ENCODE measurements at places on chromosomes 4 and X.

- no peak for DNase-seq
Measured at GRCh38 chrX:2145692-2146367, 354.9 kb downstream of the DHRSX start.

GRCh38 chr4:173522160-173522950 lies 7.7 kb downstream of the HAND2 start:
- DNase-seq: peak; percentile 85

DNA sequence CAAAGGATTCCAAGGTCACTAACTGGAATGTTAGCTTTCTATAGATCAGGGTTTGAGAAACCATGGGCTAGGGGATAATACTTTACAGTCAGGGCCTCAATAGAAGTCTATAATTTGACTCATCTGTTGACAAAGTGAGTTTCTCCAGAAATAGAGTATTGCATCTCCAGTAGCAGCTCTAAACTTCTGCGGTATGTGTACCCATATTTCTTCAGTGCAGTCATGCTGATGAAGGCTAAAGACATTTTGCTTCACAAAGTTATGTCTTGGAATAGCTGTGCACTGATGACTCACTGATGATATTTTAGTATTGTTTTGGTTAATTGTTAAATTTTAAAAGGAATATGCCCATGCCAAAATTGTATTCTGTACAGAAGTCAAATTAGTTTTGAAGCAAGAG lies 464.9 kb upstream of the AMOT start:
- no peak for DNase-seq

DNA sequence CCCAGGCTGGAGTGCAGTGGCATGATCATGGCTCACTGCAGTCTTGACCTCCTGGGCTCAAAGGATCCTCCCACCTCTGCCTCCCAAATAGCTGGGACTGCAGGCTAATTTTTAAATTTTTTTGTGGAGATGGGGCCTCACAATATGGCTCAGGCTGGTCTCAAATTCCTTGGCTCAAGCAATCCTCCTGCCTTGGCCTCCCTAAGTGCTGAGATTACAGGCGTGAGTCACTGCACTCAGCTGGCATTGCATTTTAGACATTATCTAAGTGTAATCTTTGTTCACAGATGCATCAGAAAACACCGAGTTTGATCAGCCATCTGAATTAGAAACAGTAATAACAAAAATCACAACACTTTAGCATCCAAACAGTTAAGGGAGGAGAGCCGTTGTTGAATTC lies 53.4 kb upstream of the CBR4 start:
- DNase-seq: no peak

DNA sequence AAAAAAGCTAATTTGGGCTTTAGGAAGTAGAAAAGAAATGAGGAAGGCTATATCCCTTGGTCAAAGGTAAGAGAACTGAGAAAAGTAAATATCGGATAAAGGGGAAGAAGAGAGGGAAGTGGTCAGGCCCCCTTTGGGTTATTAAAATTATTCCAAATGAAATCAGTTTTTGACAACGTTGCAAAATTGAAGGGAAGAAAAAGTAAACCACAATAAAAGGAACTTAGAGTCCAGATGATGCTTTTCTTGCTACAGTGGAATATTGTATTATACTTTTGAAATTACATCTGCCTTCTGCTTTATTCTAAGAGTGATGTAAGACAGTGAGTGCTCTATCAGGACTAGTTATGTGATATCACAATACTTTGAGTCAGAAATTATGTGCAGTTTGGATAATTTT lies 59.4 kb upstream of the RBPJ start:
- no peak for DNase-seq

GRCh38 chr4:81432825-81433224 lies 38.9 kb downstream of the RASGEF1B start:
- no peak for DNase-seq

DNA sequence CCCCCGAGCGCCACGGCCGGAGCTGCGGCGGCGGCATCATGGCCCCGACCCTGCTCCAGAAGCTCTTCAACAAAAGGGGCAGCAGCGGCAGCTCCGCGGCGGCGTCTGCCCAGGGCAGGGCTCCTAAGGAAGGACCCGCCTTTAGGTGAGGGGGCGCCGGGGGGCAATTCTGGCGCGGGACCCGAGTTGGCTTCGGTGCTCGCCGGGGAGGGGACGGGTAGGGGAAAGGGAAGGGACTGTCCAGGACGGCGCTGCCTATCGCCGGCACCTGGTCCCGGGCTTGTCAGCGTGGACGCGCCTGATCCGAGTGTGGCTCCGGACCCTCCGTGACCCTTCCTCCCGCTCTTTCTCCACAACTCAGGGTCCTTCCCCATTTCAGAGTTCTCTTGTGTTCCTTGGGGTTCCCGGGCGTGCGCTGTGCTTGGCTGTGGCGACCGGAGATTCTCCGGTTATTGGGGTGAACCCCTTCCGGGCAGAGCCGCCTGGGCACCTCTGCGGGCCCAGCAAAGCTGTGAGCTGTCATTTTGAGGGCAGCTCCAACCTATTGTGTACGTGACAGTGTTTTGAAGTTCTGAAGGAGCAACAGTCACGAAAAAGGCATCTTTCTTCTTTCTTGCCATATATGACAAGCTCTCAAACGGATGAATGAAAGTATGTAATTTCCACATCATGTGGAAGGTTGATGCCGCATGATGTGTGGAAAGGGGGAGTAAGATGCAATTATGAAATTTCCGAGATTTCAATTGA lies 522 bp downstream of the FNIP2 start:
- peak; percentile 33 for DNase-seq

DNA sequence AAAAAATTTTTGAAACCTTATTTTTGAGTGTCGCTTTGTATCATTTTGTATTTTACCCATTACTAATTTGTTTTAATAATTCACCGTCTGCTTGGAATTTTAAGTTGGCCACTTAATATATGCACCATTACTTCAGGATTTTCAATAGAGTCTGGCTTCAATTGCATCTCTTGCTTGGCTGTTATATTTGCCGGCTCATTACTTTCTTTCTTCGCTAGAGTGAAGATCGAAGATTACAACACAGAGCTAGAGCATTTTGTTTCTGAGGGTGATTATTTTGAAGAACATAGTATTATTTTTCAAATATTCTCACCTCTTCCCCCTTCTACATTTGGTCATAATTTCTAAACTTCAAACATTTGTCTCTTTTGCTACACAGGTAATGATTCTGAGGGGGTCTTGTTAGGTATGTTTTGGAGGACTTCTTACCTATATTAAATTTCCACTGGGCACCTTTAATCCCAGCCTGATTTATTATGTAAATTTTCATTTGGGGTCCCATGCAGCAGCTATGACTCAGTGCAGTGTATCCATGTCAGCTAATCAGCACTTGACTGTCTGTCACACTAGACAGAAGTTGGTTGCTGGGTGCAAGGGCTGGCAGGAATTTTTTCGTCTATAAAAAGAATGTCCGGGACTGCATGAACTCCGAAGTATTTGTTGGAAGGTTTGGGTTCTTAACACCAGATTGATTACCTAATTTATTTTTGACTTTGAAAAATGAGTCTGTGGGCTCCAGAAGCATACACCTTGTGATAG lies 18.6 kb downstream of the TBC1D1 start:
- no peak for DNase-seq

- DNase-seq: no peak
Measured at GRCh38 chrX:7083468-7084396, 63.8 kb upstream of the STS start.

GRCh38 chrX:10636337-10636736 lies 16.0 kb upstream of the MID1 start:
- DNase-seq: peak; percentile 23

DNA sequence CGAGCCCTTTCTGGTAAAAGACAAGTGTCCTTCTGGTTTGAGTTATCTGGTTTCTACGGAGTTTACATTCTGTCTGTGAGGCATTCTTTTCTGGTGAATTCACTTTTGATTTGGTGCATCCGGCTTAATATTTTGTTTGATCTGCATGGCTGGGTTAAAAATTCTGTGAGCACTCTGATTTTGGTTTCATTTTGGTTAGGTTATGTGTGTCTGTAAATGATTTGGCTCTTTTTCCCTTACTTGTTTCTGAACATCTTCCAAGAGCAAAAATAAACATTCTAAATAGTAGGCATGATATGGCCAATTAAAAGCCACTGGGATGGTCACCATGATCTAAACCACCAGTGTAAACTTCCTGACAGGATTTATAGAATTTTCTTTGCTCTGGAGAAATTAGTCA lies 85.7 kb upstream of the PTPN13 start:
- no peak for DNase-seq

DNA sequence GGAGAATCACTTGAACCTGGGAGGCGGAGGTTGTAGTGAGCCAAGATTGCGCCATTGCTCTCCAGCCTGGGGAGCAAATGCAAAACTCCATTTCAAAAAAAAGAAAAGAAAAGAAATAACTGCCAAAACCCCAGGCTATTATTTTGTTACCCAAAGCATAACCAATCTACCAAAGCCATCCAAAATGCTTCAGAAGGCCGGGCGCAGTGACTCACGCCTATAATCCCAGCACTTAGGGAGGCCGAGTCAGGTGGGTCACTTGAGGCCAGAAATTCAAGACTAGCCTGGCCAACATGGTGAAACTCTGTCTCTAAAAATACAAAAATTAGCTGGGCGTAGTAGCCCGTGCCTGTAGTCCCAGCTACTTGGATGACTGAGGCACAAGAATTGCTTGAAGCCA lies 49.8 kb downstream of the SMIM31 start:
- no peak for DNase-seq

- peak; percentile 30 for DNase-seq
Measured at GRCh38 chr4:146095091-146095690, 80.3 kb upstream of the LSM6 start.

DNA sequence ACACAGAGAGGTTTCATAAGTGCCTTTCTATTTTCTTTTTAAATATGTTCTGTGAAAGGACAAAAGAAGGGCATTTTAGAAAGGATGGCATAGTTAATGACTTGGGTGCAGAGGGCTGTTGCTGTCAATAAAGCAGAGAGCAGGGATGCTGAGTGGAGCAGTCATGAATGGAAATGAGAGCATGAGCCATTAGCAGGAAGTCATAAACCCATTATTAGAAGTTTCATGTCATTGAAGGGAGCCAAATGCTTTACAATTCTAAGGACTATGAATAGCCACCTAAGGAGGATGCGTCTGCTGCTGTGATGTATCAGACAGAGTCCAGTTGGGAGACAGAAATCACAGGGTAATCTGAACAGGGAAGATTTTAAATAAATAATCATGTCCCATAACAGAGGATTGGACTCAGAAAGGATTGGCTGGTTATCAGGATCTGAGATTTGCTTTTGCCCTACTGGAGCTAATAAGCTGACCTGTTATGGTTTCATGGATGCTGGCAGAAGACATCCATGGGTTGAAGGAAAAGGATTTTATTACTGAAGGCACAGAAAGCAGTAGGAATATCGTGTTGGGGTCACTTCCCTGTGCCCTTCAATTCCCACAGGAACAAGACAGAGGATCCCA lies 47.5 kb upstream of the WDR19 start:
- no peak for DNase-seq

DNA sequence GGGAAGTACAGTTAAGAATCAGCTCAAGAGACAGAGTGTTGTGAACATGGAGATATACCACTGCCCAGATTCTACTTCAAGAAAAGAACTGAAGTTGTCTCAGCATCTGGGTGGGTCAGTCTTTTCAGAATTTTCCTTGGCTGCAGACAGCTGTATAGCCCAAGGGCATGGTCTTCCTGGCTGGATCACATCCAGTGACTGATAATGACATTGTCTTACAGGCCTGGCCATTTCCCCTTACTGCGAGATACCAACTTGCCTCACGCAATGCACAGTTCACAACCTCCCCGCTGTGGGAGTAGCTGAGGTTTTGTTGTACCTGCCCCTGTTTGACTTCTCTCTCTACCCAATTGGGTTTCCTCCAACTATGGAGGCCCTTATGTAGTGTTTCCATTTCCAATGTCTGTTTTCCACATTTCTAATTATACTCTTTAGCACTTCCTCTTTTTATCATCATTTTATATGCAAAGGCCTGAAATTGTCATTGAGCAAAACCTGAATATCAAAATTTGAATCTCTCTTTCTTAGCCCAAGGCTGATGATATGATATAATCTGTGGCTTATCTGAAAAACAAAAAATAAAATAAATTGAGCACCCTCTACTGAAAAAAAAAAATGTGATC lies 209.1 kb downstream of the NAF1 start:
- DNase-seq: no peak

GRCh38 chr4:107423677-107424405 lies 296.2 kb downstream of the PAPSS1 start:
- no peak for DNase-seq

DNA sequence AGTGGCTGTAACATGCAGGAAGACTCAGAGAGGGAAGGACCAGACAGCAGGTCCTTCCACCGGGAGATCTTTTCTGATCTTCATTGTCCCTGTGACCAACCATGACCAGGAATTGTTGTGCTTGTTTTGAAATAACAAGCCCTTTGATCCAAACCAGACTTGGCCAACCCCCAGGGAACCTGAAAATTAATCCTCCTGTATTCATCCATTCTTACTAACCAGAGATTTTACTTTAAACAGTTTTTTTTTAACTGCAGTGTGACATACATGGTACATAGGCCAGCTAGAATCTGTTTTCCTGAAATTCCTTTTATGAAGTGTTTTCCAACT lies 4.0 kb downstream of the WFS1 start:
- no peak for DNase-seq

GRCh38 chrX:94524867-94525266 lies 850.9 kb downstream of the FAM133A start:
- no peak for DNase-seq

- no peak for DNase-seq
Measured at GRCh38 chr4:48570646-48571220, 80.7 kb downstream of the ZAR1 start.

DNA sequence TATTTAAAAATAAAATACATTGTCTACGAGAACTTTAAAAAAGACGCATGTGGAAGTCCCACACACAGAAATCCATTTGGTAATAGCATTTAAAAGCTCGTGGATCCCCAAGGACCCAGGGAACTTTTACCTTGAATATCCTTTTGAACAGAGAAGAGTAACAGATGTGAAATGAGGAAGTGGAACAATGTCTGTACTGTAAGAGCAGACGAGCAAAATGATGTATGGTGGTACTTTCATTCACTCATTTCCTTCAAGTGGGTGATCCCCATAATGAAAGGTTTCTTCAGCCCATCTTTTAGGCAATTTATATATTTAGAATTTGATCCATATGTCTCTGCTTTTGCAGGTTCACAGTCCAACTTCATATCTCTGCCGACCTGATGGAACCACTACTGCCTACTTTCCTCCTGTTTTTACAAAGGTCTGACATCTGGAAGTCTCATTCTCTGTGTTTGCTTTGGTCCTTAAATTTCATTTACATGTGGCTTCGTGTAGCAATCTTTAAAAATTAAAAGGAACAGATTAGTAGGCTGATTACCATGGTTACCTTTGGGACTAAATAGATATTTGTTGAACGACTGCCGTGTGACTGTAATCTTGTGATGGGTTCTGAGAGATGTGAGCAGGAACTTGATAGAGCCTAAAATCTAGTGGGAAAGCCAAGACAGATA lies 188.4 kb downstream of the PALLD start:
- no peak for DNase-seq

DNA sequence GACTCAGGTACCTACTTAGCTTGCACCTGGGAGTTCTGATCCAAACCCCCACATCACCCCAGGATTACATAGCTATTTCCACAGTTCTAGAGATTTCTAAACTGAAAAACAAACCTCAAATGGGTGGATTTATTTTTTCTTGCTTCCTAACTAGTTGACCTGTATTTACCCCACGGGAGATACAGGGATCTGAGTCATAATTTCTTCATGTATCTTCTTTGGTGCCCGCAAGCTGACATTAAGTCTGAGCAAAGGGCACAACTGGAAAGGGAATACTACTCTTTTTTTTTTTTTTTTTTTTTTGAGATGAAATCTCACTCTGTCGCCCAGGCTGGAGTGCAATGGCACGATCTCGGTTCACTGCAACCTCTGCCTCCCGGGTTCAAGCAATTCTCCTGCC lies 10.0 kb upstream of the ELOVL6 start:
- DNase-seq: no peak

All from tibial artery (tissue), 4 donors.